Activated T-helper 1 cell treated with anti-CD3 and anti-CD28 coated beads, Interleukin-2, amount 50 U/mL, for 16 hours (primary cell): ENCODE measurements at places on chromosomes 3 and 15.

DNA sequence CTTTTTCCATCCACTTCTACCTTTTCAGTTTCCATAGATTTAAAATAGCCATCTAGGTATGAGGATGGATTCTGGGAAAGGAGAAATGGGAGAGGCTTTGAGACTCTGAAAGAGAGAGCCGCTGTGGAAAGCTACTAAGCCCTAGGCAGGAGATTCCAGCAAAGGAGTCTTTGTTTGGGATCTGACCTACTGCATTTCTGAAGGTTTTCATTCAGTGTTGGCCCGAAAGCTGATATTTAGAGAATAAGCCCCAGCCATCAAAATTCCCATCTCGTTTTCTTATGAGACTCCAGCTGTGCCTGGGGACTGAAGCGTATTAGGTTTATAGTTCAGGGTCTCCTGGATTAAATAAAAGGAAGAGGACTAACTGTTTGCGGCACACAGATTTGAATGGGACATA, 19.5 kb downstream of the LIPH start:
- DNase-seq = no peak

GRCh38 chr3:184381261-184382224, 1.7 kb downstream of the CHRD start:
- DNase-seq = no peak

- DNase-seq = no peak
Observed at GRCh38 chr3:5160321-5160720, 27.2 kb upstream of the EDEM1 start.

GRCh38 chr15:38103564-38103963, 149.1 kb upstream of the SPRED1 start:
- DNase-seq = no peak

DNA sequence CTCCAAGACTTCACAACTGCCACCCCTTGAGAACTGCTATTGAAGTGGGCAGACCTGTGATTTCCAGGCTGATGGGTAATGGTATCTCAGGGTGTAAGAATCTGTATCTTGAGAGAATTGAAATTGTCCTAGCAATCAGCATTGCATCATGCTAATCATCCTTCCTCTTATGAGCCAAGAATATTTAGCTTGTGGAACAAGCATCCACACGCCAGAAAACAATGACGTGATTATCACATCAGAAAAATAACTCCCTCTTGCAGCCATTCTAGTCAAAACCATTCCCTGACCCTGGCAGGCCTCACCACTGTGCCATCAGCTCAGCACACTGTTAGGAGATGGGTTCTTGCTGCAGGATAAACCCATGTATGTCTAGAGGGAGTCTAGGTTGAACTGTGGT, 6.7 kb downstream of the BCL2L10 start:
- no peak for DNase-seq

DNA sequence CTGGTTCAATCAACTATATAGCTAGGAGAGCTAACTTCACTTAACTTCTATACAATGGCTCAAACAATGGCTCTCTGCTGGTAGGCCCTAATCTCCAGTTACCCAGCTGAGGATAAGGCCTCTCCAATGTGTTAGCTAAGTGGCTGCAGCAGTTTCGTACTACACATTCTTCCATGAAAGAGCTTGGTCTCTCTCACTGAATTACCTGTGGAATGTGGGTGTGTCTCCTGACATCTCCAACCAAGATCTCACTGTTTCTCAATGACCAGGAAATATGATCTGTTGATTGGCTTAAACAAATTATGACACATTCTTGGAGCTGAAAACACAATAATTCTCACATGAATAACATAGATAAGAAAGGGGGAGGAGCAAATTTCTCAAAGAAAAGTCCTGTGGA, 169.8 kb upstream of the ROBO1 start:
- no peak for DNase-seq

GRCh38 chr15:85414495-85414894, 34.1 kb downstream of the AKAP13 start:
- DNase-seq = no peak

DNA sequence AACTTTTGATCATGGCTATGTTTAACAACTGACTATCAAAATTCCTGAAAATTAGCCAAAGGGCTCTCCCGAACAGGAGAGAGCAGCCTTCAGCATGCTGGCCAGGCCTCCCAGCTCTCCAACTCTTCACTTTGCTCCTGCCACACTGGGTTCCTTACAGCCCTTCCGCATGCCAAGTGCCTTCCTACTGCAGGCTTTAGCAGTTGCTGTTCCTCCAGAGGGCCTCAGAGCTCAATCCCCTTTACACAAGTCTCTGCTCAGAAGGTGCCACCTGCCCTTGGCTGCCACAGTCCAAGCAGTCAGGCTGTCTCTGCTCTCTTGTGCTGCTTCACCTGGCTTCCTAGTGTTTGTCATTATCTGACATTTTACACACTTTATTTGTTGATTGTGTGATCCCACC, 553.1 kb upstream of the PPP2R3A start:
- no peak for DNase-seq

DNA sequence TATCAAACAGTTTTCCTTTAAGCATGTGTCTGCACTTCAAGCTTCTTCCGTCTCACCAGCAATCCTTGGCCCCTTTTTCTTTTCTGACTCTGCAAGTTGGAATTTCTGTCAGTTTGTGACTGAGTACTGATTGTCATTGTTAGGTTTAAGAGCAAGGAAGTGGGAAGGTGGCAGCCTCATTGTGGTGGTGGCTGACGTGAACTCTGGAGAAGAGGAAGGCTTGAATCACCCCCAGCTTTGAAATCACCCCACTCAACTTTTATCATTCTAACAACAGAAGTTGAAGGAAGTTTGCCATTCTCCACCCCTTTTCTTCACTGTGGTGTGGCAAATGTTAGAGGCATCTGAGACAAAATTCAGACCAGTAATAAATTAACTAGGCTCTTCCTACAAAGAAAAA, 231.6 kb upstream of the AGTR1 start:
- DNase-seq = no peak

- DNase-seq = peak; percentile 9
Observed at GRCh38 chr3:161371441-161372320, at the start of gene SPTSSB. Gene SPTSSB, minus strand, starts transcription at chr3:161371517. Its CDS starts 25,194 bp downstream, at chr3:161346323.

DNA sequence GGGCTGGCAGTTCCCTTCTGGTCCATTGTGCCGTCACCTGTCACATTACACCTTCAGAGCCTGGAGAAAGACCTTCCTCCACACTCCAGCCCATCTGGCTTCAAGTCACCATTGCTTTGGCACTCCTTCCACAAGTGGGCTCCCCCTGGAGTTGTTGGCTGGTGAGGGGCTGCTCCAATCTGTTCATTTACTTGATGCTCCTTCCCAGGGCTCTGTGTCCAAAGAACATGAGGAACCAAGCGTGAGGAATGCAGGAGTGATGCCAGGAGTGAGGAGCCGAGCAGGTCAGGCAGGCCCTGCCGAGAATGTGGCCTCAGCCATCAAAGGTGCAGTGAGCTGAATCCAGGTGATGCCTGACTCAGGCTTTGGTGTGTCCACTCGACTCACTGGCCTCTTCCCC, 57.2 kb downstream of the OXNAD1 start:
- no peak for DNase-seq

DNA sequence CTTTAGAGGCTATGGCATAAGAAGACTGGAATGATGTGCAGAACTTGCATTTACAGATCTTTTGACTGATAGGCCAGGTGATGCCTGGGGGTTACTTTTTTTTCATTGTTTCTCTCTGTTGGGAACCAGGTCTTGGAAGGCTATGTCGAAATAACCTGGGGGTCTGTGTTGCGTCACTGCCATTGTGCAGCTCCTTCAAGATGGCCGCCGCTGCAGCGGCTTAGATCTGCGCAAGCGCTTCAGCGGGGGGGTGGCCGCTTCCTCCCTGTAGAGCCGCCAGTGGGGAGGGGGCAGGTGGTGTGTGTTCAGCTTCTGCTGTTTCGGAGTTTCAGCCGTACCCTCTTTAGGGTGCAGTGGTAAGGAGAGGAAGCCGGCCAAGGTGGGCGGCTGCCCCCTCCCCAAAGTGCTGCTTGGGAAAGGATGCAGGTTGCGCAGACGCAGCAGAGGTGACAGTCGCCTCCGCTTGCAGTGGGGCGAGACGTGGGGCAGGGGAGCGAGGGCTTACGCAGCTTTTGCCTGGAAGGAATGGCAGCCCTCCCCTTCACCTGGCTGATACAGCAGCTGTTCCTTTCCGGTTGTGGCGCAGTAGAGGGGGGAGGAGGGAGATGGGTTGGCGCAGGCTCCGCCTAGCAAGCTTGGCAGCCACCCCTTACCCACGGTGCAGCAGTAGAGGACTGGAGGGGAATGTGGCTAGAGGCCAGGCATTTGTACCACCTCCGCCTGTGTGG, 1.5 kb downstream of the SNRPN start:
- peak; percentile 21 for DNase-seq

- no peak for DNase-seq
Observed at GRCh38 chr3:58418227-58418626, 15.4 kb downstream of the PDHB start.

DNA sequence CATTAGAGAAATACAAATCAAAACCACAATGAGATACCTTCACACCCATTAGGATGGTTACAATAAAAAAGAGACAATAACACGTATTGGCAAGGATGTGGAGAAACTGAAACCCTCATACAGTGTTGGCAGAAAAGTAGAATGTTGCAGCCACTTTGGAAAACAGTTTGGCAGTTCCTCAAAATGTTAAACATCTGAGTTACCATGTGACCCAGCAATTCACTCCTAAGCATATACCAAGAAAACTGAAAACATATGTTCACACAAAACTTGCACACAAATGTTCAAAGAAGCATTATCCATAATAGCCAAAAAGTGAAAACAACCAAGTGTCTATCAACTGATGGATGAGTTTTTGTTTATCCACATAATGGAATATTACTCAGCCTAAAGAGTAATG, 166.9 kb upstream of the FAM3D start:
- no peak for DNase-seq

- no peak for DNase-seq
Observed at GRCh38 chr3:99545941-99546580, 92.3 kb upstream of the COL8A1 start.
